Testis (tissue), 5 donors: ENCODE measurements at places on chromosomes 2 and 18. TPM values are rescaled to one million over a fixed set of nuclear protein-coding genes. Genes with fewer than 3 reads are reported as not detected.

DNA sequence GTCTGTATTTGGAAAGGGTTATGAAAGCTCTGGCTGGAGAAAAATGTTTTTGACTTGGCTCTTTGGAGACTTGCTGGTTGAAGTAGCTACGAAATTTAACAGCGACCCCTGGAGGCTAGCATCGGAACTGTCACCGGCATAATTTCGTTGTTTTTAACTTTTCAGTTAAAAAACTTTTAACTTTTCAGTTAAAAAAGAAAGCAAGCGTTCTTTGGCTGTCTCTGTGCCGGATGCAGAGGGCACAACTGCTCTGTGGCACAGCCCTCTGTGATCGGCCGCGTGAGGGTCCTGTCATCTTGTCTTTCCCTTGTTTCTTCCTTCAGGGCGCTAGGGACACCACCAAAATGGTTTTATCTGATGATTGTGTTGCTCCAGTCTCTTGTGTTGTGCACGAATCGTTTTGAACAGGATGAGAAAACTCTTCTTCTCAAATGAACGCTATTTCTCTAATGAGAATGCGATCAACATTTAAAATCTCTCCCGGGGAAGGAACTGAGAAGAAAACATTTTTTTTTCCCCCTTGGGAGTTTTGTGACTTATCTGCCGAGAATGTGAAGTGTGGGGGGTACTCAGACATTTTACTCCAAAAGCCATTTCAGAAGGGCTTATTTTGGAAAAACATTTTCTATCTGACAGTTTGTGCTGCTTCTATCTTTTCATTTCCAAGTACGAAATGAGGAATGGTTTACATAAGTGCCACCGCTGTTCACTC is 57.1 kb downstream of the ADCYAP1 start:
- peak; percentile 56 for DNase-seq

DNA sequence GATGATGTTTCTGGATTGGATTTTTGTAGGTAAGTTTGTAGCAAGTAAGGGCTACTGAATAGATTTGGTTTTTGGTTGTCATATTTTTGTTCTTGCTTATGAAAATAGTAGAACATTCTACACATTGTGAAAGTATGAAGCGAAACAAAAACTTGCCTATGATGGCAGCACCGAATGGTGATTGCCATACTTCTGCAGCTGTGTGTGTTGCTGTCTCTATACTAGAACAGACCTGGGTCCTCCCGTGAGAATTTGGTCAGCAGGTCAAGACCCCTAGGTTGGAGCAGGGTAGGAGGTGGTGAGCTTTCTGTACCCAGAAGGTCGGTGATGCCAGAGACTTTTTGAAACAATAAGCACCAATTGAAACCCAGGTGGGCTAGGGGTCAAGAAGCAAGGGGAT is 322.6 kb downstream of the PRKCE start:
- DNase-seq = no peak

DNA sequence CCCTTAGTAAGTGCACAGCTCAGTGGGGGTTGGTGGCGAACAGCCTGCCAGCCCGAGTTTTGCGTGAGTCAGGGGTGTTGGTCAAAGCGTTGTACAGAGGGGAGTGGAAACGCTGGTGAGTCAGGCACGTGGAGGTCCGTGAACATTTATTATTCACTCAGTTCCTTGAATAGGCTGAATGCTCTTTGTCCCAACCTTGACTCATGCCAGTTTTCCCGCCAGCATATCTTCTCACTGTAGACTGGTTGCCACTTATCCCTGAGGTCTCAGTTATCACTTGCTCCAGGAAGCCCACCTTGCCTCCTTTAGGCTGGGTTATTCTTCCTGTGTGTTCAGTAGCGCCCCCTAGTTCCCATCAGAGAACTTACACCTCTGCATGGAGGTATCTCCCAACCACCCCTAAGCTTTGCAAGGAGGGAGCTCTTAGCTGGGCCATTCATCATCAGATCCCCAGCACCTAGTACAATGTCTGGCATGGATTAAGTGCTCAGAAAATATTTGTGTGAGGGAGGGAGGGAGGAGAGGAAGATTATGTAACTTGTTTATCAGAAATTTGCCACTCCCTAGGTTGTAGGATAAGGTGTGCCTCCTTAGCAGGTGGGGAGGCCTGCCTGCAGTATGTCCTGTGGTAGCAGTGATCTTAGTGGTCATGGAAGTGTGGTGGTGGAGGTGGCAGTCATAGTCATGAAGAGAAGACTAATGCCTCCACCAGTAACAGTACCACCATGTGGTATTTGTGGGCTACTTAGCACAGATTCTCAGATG is 72.1 kb downstream of the CABLES1 start:
- DNase-seq = no peak

DNA sequence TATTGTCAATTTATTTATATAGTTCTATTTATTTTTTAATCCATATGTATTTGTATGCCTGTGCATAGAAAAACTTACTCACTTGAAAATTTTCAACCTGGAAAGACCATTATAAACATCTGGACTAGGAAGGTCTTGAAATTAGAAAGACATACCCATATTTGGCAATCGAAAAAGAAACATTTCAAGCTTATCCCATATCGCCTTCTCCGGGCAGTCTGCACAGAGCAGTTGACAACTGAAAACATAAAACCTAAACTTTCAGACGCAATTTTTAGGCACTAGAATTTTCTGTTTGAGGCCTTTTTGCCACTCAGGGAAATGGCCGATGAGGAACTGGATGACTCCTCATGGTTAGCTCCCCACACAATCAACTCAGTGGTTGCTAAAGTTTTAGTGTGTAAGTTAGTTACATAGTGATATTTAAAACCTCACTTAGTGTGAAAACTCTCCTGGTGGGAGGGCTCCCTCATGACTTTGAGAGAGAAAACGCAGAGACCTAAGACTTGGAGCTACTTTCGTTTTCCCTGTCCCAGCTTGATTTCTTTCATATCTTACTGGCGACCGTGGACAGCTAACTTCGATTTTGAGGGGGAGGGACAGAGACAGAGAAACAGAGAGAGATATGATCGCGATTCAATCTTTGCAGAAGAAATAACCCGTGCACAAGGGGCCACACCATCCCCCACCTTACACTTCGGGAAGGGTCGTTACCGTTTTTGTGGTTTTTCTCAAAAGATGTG is 3.2 kb upstream of the HOXD12 start:
- no peak for DNase-seq

- DNase-seq = no peak
Measured at GRCh38 chr18:35458271-35458670, 39.5 kb downstream of the INO80C start.

DNA sequence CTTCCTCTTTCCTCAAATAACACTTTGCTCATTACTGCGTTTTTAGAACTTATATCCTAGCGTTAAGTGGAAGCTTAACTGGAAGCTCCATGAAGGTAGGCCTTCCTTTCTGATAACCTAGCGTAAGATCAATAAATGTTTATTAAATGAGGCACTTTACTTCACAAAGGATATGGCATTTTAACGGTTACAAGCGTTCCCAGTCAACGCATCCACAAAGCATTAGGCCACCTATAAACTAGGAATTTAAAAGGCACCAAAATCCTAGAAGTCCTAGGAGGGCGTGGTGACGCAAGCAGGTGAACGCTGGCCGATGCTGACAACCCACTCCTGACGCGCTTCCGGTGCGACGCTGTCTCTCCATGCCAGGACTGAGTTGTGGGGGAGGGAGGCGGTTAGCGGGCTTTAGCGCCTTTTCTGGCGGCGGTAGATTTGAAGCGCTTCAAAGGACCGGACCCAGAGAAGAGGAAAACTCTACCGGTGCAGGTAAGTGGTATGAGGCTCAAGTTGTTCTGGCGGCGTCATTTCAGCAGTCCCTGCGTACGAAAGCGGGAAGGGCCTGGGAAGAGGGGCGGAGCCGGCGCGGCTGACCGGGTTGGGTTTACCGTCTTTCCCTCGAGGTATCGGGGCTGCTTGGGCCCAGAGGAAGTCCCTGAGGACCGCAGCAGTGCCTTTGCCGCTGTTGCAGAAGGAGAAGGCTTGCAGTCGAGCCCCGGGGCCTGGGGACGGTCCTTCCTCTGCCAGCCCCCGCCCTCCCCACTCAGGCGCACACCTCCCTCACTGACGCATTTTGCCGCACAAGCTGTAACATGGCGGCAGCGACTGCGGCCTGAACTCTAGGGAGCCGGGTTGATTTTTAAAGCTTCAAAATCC is at the start of gene PPIG:
Gene PPIG (plus strand): TSS at position 347 of the 873 bp plus-strand sequence. CDS start 19,691 bp downstream, outside the sequence.
- DNase-seq = peak; percentile 96

- DNase-seq = no peak
Measured at GRCh38 chr2:65939687-65940086, 495.2 kb upstream of the MEIS1 start.

MC2R gene
- total RNA-seq = not detected

B3GNT7 gene
- 3.3 TPM for total RNA-seq

ARHGAP15 gene
- 2.2 TPM for total RNA-seq

COL4A4 gene
- 4.1 TPM for total RNA-seq
